Activated CD4-positive, alpha-beta T cell treated with anti-CD3 and anti-CD28 coated beads, Interleukin-2, amount 10 ng/mL, durations not matched to agents 24 days and 14 days (primary cell): ENCODE measurements at places on chromosomes 1 and 21.

- DNase-seq = peak; percentile 85
Measured at GRCh38 chr1:9181990-9182783, 52.4 kb upstream of the H6PD start.

- DNase-seq = no peak
Measured at GRCh38 chr1:203491664-203492063, 2.3 kb upstream of the OPTC start.

- DNase-seq = peak; percentile 59
Measured at GRCh38 chr21:36207577-36208320, 51.1 kb downstream of the DOP1B start.

DNA sequence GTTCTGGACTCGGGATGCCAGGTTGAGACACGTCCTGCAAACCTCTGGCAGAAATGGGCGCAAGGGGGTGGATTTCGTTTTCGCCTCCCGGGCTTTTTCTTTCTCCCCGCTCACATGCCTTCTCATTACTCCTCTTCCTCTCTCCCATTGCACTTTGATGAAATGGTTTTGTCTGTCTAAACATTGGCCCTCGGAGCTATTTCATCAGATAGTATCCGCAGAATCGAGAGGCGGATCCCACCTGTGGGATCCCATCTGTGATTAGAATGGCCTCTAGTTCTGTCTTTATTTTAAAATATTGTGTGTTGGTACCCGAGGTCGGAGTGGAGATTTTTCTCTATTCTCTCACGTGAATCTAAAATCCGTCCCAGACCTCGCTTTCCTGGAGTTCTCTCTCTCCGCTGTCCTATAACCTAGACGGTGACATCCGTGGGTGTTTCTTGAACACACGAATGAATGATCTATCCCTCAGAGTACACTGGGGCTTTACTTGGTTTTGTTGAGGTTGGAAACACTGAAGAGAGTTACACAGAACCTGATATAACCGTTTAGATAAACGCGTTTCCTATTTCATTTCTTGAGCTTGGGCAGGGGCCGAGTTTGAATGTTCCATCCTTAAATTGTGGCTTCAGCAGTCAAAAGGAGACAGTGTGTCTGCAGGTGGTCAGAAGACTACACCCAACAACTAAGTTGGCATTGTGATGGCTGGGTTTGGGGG is 2.0 kb downstream of the EDARADD start:
- DNase-seq = peak; percentile 67

DNA sequence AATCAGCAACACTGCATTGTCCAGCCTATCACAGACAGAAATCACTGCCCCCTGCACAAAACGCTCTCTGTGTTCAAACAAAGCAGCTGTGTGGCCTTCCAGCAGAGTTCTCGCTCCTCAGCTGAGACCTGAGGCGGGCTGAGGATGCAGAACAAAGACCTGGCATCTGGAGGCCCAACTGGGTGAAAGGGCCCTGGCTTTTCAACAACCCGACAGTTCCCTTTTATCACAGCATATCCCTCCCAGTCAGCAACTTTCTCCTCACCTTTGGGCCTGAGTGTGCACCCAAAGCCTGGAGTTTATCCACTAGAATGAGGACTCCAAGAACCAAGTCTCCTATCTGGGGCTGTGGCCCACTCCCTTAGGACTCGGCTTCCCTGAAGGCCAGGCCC is 42.6 kb upstream of the A3GALT2 start:
- no peak for DNase-seq

GRCh38 chr1:90074137-90074536 is 79.2 kb downstream of the ZNF326 start:
- DNase-seq = no peak
